ENCODE measurements at places on chromosomes 12 and 14.

GRCh38 chr12:1173781-1174617 is 183.0 kb downstream of the ERC1 start:
- DNase-seq, result no peak

DNA sequence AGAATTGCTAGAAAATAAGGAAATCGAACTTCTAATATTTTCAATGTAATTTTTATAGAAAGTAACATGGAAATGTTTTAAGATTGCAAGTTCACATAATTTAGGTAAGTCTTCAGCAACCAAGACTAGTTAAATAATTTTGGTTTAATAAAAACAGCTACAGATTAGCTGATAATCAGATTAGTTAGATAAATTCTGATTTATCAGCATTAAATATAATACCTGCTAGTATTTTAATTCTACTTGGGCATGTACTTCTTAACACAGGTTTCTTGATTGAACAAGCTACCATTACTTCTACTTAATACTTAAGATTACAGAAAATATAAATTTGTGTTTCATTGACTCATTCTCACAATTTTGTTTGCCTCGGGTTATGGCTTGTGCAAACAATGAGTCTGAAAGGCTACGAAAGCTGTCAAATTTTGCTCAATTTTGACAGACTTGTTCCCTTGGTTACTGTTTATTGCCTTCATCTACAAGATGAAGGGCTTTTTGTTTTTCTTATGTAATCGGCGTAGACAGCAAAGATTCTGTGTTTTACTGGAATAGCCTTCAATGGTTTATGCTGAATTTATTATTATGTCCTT is 116.1 kb upstream of the NUDT4 start:
- DNase-seq, result no peak

DNA sequence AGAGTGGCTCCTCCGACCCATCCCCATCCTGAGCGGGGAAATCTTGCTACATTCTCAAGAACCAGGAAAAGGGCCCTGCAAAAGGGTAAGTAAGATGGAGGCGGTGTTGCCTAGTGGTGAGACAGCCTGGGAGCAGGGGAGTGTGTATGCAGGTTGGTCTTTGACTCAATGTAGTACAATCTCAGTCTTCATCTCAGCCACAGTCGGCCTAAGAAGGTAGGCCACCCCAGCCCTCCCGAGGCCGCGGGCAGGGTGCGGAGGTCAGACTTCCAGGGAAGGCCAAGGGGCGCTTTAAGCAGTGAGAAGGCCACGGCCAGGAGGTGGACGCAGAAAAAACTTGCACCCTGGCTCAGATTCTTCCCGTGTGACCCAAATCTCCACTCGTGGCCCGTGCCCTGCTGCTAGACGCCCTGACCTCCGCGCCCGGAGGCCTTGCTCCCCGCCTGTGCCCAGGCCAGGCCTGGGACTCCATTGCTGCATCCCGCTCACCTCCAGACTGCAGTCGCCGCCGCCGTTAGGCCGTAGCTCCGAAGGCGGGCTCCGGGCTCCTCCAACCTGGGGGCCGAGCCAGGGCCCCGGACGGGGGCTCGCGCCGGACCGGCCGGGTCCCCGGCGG is 435 bp downstream of the FOXM1 start:
- DNase-seq, result no peak

- no peak for DNase-seq
Measured at GRCh38 chr12:131948166-131948712, 1.5 kb upstream of the EP400 start.

GRCh38 chr12:111937429-111937828 is 75.5 kb downstream of the TMEM116 start:
- no peak for DNase-seq

Measured in activated T-helper 1 cell treated with anti-CD3 and anti-CD28 coated beads, Interleukin-2, amount 50 U/mL, for 16 hours (primary cell).